ENCODE measurements at places on chromosomes 1 and 21. TPM values are rescaled to one million over a fixed set of nuclear protein-coding genes. Genes with fewer than 3 reads are reported as not detected.

Gene KRTAP12-2
- not detected for total RNA-seq

Gene CXADR
- 76.5 TPM for total RNA-seq

Gene ELAPOR1
- total RNA-seq, result 0.25 TPM

Gene REN
- total RNA-seq, result under 0.01 TPM

Gene S100A1
- not detected for total RNA-seq

Gene IBA57
- total RNA-seq, result 7.4 TPM

Gene IVL
- not detected for total RNA-seq

Gene CNR2
- not detected for total RNA-seq

Gene MFAP2
- total RNA-seq, result 40.3 TPM

Gene TRMT1L
- 13.6 TPM for total RNA-seq

Gene LHX8
- total RNA-seq, result not detected

Gene CSF3R
- not detected for total RNA-seq

Gene TDRD5
- total RNA-seq, result not detected

Gene LRRC40
- total RNA-seq, result 28.6 TPM

Gene CNTN2
- not detected for total RNA-seq

Gene GNG5
- 14.2 TPM for total RNA-seq

Gene GABRD
- 0.13 TPM for total RNA-seq

Gene LRRIQ3
- 0.16 TPM for total RNA-seq

Gene CCDC185
- total RNA-seq, result not detected

Gene PADI2
- total RNA-seq, result under 0.01 TPM

Gene LINGO4
- total RNA-seq, result not detected

Measured in bladder microvascular endothelial cell (primary cell).